NT2/D1 (cell line): ENCODE measurements at places on chromosomes 5 and 9.

DNA sequence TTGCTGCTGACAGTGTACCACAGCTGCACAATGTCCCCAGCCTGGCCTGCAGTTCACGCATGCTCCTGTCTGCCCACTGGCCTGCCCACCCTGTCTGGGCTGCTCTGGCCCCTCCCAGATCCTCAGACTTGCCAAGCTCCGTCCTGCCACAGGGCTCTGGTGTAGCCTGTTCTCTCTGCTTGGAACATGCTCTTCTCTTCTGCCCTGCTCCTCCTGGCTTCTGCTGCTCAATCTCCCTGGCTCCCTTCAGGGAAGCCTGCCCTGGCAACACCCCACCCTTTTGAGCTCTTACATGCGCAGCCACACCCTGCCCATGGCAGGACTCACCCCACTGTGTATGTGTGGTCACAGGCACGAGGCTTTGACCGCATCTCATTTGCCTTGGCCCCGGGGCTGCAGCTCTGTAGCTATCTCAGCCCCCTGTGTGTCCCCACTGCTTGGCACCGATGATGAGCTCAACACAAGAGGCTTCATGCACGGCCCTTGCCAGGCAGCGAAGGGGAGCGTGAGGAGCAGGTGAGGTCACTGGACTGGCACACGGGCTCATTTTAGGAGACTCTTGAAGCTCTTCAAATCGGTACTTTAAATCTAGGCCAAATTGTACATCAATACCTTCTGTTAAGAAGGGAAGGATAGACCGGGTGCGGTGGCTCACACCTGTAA is 20.4 kb upstream of the BRD3 start:
- DNase-seq, result no peak

- DNase-seq, result peak; percentile 40
These were observed 5.9 kb upstream of the CFAP90 start for GRCh38 chr5:7856855-7857254.

- DNase-seq, result no peak
These were observed 48.2 kb upstream of the JAK2 start for GRCh38 chr9:4936823-4937222.

GRCh38 chr5:58265246-58265930 is 194.5 kb downstream of the PLK2 start:
- no peak for DNase-seq

DNA sequence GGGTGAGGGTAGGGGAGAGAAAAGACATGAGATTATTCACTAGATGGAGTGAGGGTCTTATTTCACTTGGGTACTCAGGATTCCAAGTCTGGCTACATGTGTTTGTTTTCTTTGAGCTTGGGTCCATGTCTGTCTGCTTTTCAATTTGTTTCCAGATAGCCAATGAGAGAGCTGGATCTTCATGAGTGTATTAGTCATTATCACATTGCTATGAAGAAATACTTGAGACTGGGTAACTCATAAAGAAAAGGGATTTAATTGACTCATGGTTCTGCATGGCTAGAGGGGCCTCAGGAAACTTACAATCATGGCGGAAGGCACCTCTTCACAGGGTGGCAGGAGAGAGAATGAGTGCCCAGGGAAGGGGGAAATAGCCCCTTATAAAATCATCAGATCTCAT is 196.8 kb upstream of the TRIM32 start:
- DNase-seq, result no peak

DNA sequence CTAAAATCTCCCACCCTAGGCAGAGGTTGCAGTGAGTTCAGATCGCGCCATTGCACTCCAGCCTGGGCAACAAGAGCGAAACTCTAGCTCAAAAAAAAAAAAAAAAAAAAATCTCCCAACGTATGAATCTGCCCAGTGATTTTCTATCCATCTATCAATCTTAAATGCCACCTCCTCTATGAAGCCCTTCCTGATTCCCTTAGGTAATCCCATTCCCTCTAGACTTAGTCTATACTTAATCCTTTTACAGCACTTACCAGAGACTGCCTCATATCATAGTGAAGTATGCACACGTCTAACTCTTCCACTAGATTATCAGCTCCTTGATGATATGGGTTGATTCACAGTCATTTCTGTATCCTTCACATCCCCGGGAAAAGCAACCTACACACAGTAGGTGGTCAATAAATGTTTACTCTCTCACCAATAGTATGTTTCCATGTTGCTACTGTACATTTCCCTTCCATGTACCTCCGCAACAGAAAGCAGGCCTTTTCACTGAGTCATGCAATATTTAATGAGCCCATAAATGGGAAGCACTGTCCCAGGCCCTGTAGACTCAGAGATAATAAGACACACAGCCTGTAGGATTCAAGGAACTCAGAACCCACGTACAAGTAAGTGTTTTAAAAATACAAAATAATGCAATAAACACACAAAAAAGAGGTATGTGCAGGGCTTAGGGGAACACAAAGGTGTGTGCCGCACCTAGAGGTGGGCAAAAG is 1.2 kb downstream of the DROSHA start:
- DNase-seq, result no peak

DNA sequence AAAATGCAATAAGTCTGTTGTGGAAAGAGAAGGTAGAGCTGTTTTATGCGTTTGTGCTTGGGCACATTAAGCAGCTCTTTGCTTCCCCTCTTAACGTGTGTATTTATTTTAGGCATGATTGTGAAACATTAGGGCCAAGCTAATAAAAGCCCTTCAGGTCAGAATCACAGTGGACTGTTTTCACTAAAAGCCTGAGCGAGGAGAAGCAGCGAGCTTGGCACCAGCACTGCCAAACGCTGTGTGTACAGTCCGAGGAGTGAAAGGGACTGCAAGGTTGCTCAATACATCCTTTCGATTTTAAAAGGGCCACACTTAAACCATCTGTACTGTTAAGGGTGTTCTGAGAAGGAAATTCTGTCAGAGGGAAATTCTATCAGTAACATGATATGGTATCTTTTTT is 107.2 kb upstream of the CKMT2 start:
- no peak for DNase-seq

GRCh38 chr9:114410910-114411309 is 23.1 kb upstream of the AKNA start:
- DNase-seq, result no peak

- DNase-seq, result no peak
These were observed 43.9 kb downstream of the MCCC2 start for GRCh38 chr5:71631070-71631469.

- DNase-seq, result no peak
These were observed 87.9 kb downstream of the MRPS27 start for GRCh38 chr5:72231991-72232703.

- DNase-seq, result no peak
These were observed 4.7 kb downstream of the FKBP15 start for GRCh38 chr9:113216406-113216805.

- DNase-seq, result no peak
These were observed 532.2 kb upstream of the SGCD start for GRCh38 chr5:155794795-155795194.

DNA sequence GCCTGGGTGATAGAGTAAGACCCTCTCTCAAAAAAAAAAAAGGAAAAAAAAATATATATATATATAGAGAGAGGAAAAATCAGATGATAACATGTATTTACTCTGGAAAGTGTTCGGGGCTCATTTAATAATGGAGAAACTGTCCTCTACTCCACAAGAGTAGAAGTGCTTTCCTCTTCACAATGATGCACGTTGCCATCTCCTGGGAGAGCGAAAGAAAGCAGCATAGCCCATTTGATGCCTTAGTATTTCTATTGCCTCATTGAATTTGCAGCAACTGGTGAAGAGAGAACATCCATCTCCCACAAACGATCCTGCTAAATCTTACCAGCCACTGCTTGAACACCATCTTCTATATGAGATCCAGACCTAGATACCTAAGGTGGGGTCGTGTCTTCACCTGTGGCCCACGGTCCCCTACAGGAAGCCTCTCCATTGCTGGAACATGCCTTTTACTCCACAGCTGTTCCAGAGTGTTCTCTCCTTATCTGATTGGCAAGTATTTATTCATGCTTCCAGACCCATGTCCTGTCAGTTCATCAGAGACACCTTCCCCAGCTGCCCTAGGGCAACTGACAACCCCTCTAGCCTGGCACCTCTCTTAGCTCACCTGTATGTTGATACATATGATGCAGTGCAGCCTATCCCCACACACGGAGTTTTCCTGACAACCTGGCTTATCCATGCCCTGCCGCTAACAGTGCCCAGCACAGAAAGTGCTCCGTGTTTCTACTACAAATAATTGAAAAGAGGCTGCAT is 115.3 kb downstream of the MARCHF11 start:
- no peak for DNase-seq

- DNase-seq, result no peak
These were observed 186.7 kb upstream of the TLX3 start for GRCh38 chr5:171122372-171122771.

GRCh38 chr9:109913461-109913810 is 133.4 kb downstream of the PALM2AKAP2 start:
- no peak for DNase-seq
